Stimulated activated CD4-positive, alpha-beta T cell treated with anti-CD3 and anti-CD28 coated beads, Interleukin-1b, Interleukin-23, amount 100 ng/mL, for 1 hour (primary cell): ENCODE measurements at places on chromosomes 7 and 10.

GRCh38 chr10:14282276-14282675 is 48.4 kb downstream of the FRMD4A start:
- no peak for DNase-seq

GRCh38 chr10:97532935-97533671 is 34.4 kb downstream of the UBTD1 start:
- no peak for DNase-seq

DNA sequence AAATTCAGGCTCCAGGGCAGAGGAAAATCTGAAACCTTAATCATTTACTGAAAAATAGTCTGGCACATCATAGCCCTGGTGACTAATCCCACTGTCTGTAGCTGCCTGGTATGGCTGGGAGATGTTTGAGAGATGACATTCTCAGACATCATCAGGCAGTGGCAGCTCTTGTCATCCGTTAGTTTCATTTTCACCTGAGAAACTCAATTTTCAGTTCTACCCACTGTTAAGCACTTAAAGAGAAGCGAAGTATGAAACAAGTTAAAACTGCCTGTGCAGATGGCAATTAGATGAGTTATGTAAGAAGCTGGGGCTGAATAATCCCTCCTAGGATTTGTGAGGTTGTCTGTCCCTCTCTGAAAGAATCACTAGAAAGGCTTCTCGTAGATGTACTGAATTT is 150.2 kb downstream of the NSUN6 start:
- DNase-seq: no peak

DNA sequence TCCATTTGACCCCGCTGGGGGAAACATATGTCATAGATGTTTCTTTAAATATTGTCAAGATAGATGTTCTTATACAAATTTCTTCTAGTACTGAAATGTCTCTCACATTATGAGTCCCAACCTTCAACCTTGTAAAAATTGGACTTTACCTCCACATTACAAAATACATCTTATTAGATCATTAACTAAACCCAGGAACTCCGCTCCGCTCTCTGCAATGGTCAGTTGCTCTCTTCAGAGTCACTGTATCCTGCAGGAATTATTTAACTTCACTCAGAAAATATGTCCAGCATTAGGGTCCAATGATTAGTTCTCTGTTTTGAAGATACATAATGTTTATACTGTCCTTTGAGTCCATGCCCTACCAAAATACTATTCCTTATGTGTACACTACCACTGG is 8.5 kb upstream of the AKR1D1 start:
- no peak for DNase-seq

- DNase-seq: no peak
These were observed 101.8 kb upstream of the FZD1 start for GRCh38 chr7:91162436-91162835.

GRCh38 chr10:92350411-92350810 is 59.4 kb downstream of the MARCHF5 start:
- no peak for DNase-seq

DNA sequence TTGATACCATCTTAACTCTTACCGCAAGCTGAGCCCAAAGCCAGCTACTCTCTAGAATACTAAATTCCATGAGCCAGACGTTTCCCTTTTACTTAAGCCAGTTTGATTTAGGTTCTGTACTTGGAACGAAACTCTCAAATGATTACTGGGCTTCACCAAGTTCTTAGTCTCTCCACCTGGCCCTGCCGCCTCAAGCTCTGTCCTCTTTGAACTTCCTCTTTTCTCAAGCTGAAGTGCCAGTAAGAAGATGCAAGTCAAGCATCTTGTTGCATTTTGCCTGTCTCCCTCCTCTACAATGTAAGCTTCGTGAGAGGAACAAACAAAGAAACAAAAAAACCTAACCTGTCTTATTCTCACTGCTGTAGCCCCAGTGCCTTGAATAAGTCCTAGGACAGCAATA is 358.2 kb upstream of the NPVF start:
- no peak for DNase-seq

DNA sequence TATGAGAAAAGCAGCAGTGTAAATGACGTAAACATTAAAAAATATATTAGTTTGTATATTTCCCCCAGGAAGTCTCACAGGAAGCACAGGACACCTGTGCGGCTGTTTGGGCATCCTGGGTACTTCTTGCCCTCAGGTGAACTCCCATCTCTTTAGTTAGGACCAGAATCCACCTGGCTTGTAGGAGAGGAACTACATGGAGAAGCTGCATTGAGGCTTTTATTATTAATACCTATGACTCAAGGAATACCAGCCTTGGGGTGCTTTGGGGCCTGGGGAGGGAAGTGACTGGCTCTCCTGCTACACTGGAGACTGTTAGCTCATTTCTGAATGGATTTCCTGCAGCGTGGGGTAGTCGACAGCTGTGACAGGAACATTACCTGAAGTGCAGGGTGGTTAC is 40.0 kb upstream of the GSDME start:
- no peak for DNase-seq

GRCh38 chr7:105831824-105832535 is 44.4 kb downstream of the ATXN7L1 start:
- DNase-seq: no peak

GRCh38 chr7:87013136-87013839 is 46.2 kb downstream of the ELAPOR2 start:
- no peak for DNase-seq

DNA sequence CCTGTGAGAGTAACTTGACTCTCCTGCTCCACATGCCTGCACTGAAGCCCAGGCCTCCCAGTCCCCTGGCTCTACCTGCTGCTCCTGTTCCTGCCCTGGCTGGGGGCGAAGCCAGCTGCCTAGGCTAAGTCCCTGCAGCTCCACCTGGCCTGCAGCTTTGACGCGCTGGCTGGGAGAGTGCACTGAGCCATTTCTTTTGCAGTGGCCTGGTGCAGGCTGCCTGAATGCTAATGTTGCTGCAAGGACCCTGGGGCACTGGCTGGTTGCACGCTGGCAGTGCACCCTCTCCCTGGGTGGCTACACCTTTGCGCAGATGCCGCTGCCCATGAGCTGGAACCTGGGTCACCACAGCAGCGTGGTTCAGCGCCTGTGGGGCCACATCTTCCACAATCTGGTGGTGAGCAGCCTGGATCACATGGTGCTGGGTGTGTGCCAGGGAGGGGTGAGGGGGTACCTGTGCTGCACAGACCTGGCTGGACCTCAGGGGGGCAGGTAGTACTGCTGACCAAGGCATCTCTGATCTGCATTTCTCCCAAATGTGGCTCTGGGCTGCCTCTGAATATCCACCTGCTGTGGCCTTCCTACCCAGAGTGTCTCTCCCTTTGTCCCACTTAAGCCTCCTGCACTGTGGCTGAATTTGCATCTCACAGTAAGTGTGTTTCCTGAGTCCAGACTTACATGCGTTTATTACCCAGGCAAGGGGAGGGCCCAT is 20.0 kb downstream of the IMPDH1 start:
- DNase-seq: no peak

- no peak for DNase-seq
These were observed 93.5 kb downstream of the KLF6 start for GRCh38 chr10:3691482-3691881.

DNA sequence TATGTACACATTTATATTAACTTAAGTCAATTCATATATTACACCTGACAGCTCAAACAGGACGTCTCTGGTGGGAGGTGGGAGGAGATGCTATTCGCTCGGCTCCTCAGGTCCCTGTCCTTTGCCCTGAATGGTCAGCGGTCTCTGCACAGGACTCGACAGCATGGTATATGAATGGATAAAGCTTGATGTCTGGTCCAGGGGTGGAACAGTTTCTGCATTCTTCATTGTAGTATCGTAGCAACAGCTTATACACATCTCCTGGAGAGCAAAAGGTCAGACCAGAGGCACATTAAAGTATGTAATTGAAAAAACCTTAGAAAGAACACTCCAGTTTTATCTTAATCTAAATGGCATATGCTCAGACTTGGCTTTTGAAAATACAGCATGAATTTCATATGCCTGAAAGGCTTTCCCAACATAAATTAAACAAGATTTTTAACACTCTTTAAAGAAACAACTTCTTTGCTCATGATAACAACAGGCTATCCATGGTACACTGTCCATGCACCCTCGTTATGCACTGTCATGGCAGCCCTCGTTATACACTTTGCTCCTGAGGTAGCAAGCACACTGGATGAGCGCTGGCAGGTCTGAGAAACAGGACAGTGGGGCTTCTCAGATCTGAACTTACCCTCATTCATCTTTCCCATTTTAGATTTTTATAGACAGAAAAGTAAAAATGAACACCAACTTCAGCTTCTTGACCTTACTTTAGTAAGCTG is 57.3 kb upstream of the OGDHL start:
- DNase-seq: no peak
